HEK293T (cell line): ENCODE measurements at places on chromosomes 2 and 18.

- DNase-seq, result no peak
Observed at GRCh38 chr2:181239201-181239799, 217.9 kb upstream of the ITGA4 start.

GRCh38 chr2:145199827-145200706 is 680.1 kb upstream of the ZEB2 start:
- DNase-seq, result no peak

- no peak for DNase-seq
Observed at GRCh38 chr2:69501301-69501700, 64.1 kb upstream of the NFU1 start.

- DNase-seq, result no peak
Observed at GRCh38 chr2:191942090-191942738, 95.3 kb upstream of the CAVIN2 start.

GRCh38 chr2:113118263-113118657 is 9.1 kb upstream of the IL1RN start:
- DNase-seq, result no peak

DNA sequence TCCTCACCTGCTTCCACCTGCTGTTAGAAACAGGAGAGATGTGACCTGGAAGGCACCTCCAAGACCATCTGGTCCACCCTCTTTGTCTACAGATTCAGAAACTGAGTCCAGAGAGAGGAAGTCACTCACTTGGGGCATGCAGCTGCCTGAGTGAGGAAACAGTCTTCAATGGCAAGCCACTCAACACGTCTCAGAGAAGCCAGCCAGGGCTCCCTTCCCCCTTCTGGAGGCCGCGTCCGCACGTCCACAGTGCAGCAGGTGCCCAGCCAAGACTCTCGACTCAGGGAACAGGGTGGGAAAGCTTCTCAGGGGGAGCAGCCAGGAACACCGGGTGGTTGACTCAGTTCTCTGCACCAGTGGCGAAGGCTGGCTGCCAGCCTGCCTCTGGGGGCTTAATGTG is 201.7 kb downstream of the BCL11A start:
- DNase-seq, result no peak

DNA sequence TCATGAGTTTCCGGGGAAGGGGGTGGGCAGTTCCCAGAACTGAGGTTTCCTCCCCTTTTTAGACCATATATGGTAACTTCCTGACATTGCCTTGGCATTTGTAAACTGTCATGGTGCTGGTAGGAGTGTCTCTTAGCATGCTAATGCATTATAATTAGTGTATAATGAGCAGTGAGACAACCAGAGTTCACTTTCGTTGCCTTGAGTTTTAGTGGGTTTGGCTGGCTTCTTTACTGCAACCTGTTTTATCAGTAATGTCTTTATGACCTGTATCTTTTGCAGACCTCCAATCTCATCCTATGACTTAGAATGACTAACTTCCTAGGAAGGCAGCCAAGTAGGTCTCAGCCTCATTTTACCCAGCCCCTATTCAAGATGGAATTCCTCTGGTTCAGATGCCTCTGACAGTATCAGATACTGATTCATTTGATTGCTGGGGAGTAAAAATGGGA is 447.3 kb downstream of the XIRP2 start:
- no peak for DNase-seq

- no peak for DNase-seq
Observed at GRCh38 chr18:35406666-35407065, 29.5 kb upstream of the ZNF396 start.

GRCh38 chr18:69658103-69658502 is 257.4 kb downstream of the DOK6 start:
- DNase-seq, result no peak

- no peak for DNase-seq
Observed at GRCh38 chr18:63700501-63700900, 2.3 kb upstream of the SERPINB11 start.

- no peak for DNase-seq
Observed at GRCh38 chr18:23828426-23828825, 139.2 kb downstream of the LAMA3 start.
